Urothelium cell line (cell line): ENCODE measurements at places on chromosomes 1 and 21.

GRCh38 chr1:160437432-160438316 lies 37.3 kb downstream of the VANGL2 start:
- DNase-seq, result no peak

GRCh38 chr1:154546264-154547063 lies 12.0 kb downstream of the UBE2Q1 start:
- DNase-seq, result peak; percentile 81

DNA sequence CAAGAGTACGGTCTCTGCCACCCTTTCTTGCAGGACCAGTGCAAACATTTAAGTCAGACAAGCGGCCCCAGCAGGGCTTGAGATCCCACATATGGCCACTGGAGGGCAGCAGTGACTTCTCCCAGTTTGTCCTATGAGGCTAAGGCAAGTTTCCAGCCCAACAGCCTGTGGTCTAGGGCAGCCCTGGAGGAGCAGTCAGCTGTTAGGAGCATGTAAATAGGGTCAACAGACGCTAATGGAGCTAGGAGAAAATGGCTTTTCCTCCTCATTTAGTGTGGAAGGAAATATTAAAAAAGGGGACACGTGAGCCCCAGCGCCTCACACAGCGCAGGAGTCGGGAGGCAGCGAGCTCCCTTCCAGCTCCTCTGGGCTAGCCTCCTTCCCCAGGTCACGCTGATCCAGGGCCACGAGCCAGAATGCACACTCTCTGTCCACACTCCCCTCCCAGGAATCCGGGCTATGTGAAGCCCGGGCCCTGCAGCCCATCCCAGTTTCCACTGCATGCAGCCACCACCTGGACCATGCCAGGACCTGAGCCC lies 95.6 kb downstream of the LAMC2 start:
- DNase-seq, result peak; percentile 82

DNA sequence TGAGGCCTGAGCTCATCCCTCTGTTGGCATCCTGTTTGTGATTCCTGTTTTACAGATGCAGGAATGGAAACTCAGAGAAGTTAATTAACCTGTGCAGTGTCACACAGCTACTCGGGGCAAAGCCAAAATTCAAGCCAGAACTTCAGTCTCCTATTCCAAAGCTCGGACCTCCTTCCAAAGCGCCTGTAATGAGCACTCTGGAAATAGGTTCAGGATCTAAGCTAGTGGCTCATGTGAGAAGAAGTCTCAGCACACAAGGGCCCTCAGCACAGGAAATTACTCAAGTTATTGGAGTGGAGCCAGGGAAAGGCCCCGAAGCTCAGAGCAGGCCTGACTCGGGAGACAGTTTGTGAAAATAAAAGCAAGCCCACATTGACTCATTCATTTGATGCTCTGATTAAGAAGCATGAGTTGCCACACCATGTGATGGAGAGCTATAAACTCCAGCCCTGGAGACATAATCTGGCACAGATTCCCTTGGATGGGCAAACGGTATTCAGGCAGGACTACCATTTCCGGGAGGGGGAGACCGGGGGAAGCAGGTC lies 50.6 kb upstream of the LYST start:
- DNase-seq, result peak; percentile 89

DNA sequence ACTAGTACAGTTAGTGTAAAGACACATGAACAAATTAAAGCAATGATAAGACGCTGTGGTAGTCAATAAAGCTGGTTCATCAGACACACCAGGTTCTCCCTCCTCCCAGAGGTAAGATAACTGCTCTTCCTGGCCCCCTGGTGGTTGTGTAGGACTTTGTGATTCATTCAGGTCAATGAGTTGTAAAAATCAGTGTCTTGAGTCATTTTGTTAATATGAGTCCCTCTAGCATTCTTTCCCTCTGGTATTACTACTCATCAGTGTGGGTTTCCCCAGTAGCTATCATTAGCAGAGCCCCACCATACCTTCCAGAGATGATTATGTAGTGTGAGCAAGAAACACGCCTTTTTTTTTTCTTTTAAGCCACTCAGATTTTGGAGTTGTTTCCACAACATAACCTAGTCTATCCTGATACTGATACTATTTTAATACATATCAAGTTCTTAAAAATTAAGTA lies 3.6 kb upstream of the SETDB1 start:
- peak; percentile 75 for DNase-seq

DNA sequence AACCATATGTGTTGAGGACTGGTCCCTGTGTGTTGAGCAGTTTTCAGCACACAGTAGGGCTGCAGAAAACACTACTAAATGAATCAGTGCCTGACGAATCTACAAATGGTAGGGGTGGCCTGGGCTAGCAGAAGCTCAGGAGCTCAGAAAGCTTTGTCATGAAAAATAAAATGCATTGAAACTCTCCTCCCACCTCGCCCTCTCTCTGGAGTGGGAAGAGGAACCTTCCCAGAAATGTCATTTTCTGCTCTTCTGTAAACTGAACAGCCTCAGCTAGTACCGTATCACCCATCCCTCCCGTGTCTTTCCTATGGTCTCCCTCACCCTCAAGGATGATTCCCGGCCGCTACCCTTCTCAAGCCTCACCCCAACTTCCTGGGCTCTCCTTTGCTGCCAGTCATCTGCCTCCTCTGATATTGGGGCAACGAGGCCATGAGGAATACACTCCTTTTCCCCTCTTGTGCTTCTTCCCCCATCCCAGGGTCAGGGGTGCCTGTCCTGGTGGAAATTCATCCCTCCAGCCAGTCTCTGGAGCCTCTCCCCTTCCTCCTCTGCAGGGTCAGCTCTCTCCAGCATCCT lies 734.5 kb downstream of the PTPRU start:
- no peak for DNase-seq

GRCh38 chr1:145845144-145845513 lies 301 bp upstream of the NUDT17 start:
- peak; percentile 19 for DNase-seq

DNA sequence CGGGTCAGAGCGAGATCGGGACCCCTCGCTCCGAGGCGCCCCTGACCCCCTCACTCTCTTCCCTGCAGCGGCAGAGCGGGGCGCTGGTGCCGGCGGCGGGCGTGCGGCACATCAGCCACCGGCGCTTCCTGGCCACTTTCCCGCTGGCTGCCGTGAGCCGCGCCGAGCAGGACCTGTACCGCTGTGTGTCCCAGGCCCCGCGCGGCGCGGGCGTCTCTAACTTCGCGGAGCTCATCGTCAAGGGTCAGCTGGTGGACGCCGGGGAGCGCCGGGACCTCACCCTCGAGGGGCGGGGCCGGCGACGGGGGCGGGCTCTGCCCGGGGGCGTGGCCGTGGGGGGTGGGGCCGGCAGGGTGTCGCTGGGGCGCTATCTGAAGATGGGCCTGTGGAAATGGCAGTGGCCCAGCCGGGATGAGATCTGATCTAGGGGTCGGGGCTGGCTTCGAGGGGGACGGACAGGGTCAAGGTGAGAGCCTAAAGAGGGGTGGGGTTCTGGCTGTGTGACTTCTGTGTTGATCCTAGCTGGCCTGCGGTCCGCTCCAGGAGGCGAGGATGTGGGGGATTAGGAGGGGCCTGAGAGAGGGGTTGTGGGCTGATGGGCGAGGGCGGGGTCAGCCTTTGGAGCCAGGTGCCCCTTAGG lies 23.6 kb downstream of the PTPRU start:
- DNase-seq, result no peak

GRCh38 chr1:182561456-182561855 lies 27.6 kb downstream of the RNASEL start:
- no peak for DNase-seq

- no peak for DNase-seq
Measured at GRCh38 chr21:25428537-25428936, 178.7 kb downstream of the MRPL39 start.

GRCh38 chr1:70429219-70429618 lies 18.2 kb downstream of the CTH start:
- no peak for DNase-seq

- DNase-seq, result no peak
Measured at GRCh38 chr1:58768191-58768731, 15.6 kb downstream of the JUN start.

DNA sequence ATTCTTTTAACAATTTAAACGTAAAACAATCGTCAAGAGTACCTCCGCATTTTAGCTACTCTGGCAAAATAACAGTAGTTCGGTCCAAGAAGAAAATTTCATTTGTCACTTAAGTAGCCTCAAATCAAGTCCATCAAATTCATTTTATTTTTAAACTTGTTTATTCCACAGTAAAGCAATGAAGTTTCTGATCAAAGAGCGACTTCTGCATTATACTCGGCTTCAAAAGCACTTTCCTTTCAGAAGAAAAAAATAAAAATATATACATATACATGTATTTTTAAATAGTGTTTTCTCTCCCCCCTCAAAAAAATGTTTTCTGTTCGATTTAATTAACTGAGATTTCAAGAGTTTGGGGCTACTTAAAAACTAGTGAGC lies 115.0 kb downstream of the RERE start:
- no peak for DNase-seq

GRCh38 chr21:31184459-31184858 lies 146.2 kb upstream of the KRTAP19-8 start:
- DNase-seq, result no peak

- no peak for DNase-seq
Measured at GRCh38 chr1:174007851-174008250, 14.3 kb downstream of the RC3H1 start.

- no peak for DNase-seq
Measured at GRCh38 chr1:116814926-116815723, 60.9 kb downstream of the CD2 start.

DNA sequence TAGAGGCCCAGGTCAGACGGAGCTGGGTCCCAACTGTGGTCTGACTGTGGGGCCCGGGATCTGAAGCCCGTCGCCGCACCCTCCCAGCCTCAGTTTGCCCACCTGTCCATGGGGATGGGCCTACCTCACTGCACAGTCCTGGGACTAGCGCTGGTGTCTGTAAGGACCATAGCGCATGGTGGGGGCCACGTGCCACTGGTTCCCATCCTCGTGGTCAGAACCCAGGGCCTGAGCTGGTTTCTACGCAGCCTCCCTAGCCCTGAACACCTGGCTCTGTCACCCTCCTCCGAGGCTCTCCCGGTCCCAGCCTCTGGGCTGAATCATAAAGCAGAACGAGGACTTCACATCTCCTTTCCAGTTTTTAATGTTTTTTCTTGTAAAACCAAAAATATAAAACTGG lies 46.7 kb downstream of the DMRTB1 start:
- DNase-seq, result no peak

DNA sequence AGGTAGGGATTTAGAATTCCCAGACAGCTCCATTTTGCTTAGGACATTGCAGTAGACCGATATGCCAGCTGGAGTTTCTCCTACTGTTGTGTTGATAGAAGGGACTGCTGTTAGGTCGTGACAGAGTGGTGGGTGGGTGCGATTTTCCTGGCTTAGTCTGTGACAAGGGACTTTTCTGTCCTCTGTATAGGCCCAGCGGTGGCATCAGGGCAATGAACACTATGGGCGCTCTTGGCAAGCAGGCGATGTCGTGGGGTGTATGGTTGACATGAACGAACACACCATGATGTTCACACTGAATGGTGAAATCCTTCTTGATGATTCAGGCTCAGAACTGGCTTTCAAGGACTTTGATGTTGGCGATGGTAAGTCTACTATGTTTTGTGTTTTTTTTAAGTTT lies 321.8 kb downstream of the ZP4 start:
- DNase-seq, result no peak

DNA sequence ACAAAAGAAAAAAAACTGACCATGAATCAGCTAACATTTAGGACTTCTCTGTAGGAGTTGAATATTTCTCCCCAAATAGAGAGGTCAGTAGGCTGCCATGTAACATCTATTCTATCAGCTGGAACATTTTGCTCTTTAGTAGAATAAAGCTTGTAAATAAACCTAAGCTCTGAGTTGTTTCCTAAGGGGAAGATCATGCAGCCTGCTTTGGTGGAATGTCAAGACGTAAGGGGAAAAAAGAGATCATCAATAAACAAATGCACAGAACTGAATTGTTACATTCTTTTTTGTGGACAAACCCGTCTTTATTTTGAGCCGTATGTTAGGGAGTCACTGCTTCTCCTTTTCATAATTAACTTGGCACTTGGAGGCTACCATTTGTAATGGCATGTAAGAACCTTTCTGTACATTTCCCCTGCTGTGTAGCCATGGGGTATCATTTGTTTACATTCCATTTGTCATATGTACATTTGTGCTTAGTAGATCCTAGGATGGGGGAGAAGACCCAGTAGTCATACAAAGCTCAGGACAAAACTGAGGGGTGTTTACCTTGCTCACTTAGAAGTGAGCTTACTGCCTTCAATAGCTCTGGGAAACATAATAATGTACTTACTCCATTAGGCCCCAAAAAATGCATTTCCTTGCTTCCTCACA lies 10.8 kb upstream of the PALMD start:
- no peak for DNase-seq

- no peak for DNase-seq
Measured at GRCh38 chr1:56780826-56781225, 38.4 kb downstream of the FYB2 start.

GRCh38 chr21:45409466-45410150 lies 4.6 kb downstream of the COL18A1 start:
- no peak for DNase-seq

GRCh38 chr1:16202281-16203210 lies 9.9 kb downstream of the ARHGEF19 start:
- no peak for DNase-seq

DNA sequence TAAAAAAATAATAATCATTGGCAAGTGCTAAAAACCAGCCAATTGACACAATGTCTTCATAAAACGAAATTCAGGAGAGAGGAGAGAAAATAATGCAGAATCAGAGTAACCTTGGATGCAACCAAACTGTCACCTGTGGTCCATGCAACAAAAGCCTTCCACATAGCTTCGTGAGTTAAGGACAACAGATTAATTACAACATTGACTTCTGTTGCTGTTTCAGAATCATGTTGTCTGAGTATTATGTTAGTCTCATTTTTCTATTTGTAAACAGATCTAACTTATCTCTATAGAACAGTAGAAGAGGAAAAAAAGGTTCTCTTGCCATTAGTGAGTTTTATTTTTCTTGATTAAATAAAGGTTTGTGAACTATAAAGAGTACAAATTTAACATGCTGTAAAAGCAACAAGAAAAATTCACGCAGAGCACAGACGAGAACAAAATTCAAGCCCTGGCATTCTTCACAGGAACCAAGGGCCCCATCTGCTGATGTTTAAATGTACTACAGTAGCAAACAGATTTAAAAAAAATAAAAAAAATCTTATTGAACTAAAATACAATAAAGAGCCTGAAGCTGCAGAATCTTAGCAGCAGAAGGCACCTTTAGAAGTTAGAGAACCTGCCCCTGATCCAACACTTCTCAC lies 381.1 kb upstream of the PKN2 start:
- DNase-seq, result peak; percentile 40

GRCh38 chr1:43300378-43301094 lies at the start of gene TIE1:
Gene TIE1, plus strand, starts transcription at chr1:43300982. Its CDS starts 90 bp downstream, at chr1:43301072.
- DNase-seq, result no peak

GRCh38 chr1:53370369-53370961 lies 42.6 kb upstream of the LRP8 start:
- no peak for DNase-seq

GRCh38 chr1:24986372-24986965 lies 56.4 kb upstream of the RUNX3 start:
- no peak for DNase-seq

- no peak for DNase-seq
Measured at GRCh38 chr1:174398246-174398645, 49.5 kb upstream of the GPR52 start.
